Heart left ventricle (tissue), 16 donors: ENCODE measurements at places on chromosomes 11 and 22. TPM values are rescaled to one million over a fixed set of nuclear protein-coding genes. Genes with fewer than 3 reads are reported as not detected.
A peak's percentile ranks its signal among the peaks of the same experiment; 100 is the strongest.

Gene UCP2
- 14.6 TPM for total RNA-seq

Gene MUC2
- 0.07 TPM for total RNA-seq

Gene LMNTD2
- 1.1 TPM for total RNA-seq

GRCh38 chr11:64148226-64148916 is 17.5 kb downstream of the MACROD1 start:
- peak; percentile 93 for DNase-seq

- peak; percentile 67 for DNase-seq
Measured at GRCh38 chr22:41410311-41410751, 28.6 kb downstream of the TEF start.

Gene FZD4
- 26.3 TPM for total RNA-seq

GRCh38 chr22:46525389-46526243 is 11.8 kb downstream of the CELSR1 start:
- DNase-seq, result no peak

GRCh38 chr11:102510439-102511135 is 20.0 kb downstream of the MMP7 start:
- DNase-seq, result no peak

DNA sequence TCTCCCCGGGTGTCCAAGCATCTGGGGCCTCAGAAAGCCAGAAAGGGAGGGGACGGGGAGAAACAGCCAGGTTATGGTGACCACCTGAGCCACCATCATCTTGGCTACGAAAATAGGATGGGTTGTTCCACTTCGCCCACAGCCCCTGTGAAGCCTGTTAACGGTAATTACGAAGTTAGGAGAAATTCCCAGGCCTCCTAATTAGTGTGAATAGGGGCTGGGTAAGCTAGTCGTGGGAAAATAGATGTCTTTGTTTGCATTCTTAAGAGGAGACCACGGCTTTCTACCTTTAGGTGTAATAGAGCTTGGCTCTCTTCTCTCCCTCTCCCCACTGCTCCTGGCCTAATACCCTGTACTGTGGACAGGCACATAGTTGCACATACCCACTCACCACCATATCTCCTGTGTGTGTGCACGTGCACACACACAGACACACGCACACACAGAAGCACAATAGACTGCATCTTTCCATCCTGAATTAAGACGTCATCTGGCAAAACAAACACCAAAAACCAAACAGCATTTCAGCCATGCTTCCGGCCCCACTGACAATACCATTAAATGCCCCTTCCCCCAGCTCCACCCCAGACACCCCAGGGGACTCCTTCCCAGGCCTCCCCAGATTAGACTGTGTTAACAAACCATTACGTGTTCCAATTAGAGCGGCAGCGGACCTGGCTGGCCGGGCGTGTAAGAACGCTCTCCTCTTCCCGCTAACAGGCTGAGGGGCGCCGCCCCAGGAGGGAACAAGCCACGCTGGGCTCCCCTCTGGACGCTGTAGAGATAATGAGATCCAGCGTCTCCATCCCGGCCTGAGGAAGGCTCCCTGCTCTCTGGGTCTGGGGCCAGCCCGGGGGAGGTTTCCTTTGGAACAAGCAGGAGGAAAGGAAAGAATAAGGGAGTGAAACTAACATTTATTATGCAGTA is 72.8 kb downstream of the TP53I11 start:
- DNase-seq, result no peak

DNA sequence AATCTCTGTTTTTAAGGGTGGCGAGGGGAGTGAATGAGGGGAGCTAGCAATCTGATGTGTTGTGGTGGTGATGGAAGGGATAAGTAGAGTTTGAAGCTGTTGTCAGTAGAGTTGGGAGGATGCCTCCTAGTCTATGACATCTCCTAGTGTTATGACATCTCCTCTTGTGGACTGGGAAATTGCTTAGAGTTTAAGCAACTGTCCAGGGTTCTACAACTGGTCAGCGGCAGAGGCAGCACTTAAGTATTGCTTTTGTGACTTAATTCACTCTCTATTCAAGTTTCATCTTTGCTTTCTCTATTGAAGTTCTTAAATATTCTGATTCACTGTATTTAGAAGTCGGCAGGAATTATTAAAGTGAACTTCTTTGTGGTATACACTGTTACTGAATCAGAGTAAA is 13.8 kb downstream of the BMAL1 start:
- no peak for DNase-seq

DNA sequence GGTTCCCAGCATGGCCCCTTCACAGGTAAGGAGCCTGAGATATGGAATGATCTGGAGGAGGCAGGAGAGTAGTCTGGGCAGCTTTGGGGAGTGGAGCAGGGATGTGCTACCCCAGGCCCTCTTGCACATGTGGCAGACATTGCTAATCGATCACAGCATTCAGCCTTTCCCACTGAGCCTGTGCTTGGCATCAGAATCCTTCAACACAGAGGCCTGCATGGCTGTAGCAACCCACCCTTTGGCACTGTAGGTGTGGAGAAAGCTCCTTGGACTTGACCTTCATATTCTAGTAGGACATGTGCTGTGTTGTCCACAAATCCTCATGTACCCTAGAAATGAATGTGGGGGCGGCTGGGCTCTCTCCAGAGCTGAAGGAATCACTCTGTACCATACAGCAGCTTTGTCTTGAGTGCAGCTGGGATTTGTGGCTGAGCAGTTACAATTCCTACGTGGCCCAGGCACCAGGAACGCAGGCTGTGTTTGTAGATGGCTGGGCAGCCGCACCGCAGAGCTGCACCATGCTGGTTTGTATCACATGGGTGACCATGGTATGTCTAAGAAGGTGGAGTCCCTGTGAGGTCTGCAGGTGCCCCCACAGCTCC is 21.8 kb upstream of the PPP6R3 start:
- DNase-seq, result peak; percentile 9

- peak; percentile 5 for DNase-seq
Measured at GRCh38 chr22:44127356-44127755, 53.4 kb upstream of the PARVG start.

GRCh38 chr22:36368359-36368983 is 19.3 kb downstream of the MYH9 start:
- no peak for DNase-seq

- DNase-seq, result no peak
Measured at GRCh38 chr11:126403022-126403581, 47.6 kb downstream of the ST3GAL4 start.

DNA sequence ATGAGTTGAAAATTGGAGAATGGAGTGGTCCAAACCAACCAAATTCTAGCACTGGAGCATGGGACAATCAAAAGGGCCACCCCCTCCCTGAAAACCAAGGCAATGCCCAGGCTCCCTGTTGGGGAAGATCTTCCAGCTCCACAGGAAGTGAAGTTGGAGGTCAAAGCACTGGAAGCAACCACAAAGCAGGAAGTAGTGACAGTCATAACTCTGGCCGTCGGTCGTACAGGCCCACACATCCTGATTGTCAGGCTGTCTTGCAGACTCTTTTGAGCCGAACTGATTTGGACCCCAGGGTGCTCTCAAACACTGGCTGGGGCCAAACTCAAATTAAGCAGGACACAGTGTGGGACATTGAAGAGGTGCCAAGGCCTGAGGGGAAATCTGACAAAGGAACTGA is 80.5 kb upstream of the ADSL start:
- no peak for DNase-seq

- DNase-seq, result no peak
Measured at GRCh38 chr11:35944503-35945136, 758 bp downstream of the LDLRAD3 start.

- DNase-seq, result no peak
Measured at GRCh38 chr11:59575505-59575904, 40.1 kb downstream of the OSBP start.

- DNase-seq, result no peak
Measured at GRCh38 chr11:71379701-71380100, 68.5 kb downstream of the DHCR7 start.

Gene CLDN5
- total RNA-seq, result 36.6 TPM

Gene AMOTL1
- 73.0 TPM for total RNA-seq

DNA sequence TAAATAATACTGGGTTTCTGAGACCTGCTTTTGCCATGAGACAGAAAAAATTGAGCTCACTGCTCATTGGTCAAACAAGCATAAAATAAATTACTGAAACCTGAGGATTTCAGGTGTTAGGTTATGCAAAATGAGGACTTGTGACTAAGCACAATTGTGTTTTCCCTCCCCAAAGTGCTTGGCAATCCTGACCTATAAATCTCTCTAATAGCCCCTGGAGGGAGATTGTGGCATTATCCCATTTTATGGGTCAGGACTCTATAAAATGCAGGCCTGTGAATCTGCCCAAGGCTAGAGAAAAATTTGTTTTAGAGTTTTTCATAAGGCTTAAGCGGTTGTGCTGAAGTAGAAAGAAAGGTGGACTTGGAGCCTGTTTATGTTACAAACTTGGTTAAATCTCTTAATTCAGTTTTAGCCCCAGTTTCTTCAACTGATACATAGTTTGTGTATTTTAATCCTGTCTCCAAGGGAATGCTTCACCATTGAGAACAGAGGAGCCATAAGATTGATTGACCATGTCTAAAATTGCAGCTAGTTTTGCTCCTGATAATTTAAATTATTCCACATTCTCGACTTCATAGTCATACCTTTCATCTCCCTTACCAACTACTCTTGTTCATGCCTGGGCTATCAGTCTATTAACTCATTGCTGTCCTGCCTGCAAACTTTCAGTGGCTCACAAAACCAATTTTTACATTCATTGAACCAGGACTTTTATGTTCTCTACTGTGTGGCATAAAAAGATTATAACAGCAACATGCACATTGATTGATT is 63.6 kb upstream of the LRRC4C start:
- no peak for DNase-seq

DNA sequence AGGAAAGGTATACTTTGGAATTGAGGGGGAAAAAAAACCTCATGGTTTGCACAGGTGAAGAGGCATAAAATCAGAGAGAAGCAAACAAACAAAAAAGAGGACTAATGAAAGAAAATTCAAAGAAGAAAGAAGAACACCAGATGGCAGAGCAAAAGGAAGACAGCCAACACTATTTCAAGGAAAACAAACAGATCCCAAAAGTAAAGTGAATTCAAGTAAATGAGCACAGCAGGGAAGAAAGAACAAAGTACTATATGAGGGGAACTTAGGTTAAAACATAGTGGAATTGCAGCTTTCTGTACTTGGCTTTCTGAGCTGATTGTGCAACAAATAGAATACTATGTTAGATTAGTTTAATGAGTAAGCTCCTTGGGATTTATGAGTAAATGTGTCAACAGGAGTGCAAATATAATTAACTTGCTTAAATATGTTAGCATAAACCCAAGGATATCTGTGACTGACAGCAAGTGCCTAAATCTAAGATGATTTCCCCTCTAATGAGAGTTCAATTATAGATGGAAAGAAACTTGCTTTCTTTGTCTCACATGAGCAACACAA is 404.6 kb upstream of the CNTN5 start:
- DNase-seq, result no peak

Gene PEX26
- total RNA-seq, result 27.3 TPM

DNA sequence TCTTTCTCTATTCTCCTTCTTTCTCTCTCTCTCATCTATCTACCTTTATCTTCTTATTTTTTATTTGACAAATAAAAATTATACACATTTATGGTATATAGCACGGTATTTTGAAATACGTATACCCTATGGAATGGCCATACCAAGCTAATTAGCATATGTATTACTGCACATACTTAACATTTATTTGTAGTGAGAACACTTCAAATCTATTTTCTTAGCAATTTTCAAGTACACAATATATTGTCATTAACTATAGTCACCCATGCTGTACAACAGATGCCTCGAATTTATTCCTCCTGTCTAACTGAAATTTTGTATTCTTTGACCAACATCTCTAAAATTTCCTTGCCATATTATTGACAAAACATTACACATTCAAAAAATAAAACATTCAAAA is 447.1 kb downstream of the MIAT start:
- DNase-seq, result no peak

Gene PICK1
- 21.7 TPM for total RNA-seq

Gene SYT12
- 0.71 TPM for total RNA-seq

DNA sequence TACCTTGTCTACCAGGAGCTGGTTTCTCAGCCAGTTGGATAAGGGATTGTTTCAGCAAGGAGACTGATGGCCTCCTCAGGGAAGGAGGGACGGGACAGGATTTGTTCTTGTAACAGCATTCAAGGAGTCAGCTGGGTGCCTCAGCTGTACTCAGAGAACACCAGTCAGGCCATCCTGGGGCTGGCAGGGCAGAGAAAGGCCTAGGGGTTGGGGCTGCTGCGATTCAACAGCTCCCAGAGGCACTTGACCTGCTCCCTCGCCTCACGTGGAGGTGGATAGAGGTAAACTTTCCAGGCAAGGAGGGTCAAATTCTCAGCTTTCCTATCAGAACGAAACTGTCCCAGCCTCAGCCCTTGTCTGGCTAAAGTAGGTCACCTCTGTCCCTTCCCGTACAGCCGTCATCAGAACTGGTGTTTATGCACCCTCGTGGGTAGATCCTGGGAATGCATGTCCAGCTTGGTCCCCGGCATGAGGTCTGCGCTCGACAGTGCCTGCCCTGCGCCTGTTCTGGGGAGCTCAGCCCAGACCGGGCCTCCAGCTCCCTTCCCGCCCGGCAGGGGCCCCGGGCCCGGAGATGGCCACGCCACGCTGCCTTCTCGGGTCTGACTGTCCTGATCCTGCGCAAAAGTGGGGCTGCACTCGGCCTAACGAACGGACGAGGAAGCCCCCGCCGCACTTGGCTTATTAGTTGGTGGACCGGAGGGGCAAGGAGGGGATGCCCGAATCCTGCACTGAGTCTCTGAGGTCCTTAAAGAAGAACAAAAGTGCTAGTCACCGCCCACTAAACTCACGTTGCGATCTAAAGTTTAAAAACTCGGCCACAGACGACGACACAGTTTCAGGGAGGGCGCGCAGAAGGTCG is 762 bp upstream of the CCDC134 start:
- peak; percentile 49 for DNase-seq

DNA sequence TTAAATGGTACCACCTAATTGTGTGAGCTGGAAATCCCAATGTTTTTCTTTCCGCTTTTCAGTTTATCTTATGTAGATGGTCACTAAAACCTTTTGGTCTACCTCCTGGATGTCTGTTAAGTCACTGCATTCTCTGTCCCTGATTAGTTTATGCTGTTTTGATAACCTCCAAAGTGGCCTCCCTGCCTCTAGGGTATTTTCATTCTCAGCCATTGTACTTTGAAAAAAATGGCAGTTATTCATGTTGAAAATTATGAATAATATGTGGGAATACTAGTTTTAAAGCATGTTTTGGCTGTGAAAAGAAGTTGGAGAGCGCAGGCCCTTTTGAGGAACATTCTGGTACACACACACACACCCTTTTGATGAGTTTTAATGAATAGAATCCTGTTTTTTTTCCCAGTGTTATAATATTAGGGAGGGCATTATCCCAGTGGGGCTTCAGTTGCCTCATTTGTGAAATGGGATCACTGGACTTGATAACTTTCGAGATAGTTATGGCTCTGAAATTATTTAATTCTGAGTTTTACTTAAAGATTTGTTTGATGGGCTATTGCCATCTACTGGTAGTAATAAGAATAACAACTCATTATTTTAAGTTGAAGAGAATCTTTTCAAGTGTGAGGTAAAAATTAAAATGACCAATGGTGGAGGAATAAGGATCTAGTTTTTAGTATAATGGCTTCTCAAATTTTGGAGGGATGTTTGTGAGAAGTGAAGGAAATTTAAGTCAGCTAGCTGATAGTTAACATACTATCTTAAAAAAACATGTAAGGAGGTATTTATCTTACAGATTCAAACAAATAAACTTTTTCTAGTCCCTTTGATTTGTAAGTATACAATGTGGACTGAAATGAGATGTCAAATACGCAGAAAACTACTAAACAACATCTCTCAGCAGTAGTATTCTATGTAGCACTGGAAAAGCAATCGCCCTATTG is 3.9 kb downstream of the FDX1 start:
- DNase-seq, result no peak

- DNase-seq, result no peak
Measured at GRCh38 chr11:45756384-45757010, 48.5 kb upstream of the SLC35C1 start.
